ENCODE measurements at places on chromosomes 13 and 19.

GRCh38 chr13:93655154-93655553, 428.5 kb downstream of the GPC6 start:
- DNase-seq = no peak

DNA sequence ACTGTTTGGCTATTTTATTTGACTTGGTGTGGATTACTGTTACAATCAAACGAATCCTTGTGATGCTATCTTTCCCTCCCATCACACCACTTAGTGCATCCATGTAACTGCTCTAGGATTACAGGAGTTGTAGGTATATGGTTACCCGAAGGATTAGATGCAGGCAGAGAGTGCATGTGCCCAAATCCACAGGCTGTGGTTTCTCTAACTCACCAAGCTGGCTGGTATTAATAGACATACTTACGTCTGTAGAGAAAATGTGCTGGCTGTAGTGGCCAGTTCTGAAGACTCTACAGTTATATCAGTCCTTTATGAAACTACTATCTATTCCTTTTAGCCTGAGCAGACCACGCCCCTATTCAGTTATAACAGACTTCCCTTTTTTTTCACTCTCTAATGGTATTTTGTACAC, 1.1 kb upstream of the HMGB1 start:
- no peak for DNase-seq

- no peak for DNase-seq
Observed at GRCh38 chr13:40402931-40403431, 263.5 kb downstream of the FOXO1 start.

- DNase-seq = no peak
Observed at GRCh38 chr19:24142771-24143170, 55.8 kb downstream of the ZNF254 start.

- no peak for DNase-seq
Observed at GRCh38 chr13:67588607-67589006, 358.5 kb upstream of the PCDH9 start.

GRCh38 chr13:73751290-73751689, 382.9 kb downstream of the KLF12 start:
- no peak for DNase-seq

Data from stimulated activated CD4-positive, alpha-beta T cell treated with anti-CD3 and anti-CD28 coated beads, TNF-alpha, amount 100 ng/mL, for 4 hours (primary cell).